ENCODE measurements at places on chromosomes 6 and 20.

GRCh38 chr6:92608751-92609150 is 810.6 kb downstream of the EPHA7 start:
- no peak for DNase-seq

DNA sequence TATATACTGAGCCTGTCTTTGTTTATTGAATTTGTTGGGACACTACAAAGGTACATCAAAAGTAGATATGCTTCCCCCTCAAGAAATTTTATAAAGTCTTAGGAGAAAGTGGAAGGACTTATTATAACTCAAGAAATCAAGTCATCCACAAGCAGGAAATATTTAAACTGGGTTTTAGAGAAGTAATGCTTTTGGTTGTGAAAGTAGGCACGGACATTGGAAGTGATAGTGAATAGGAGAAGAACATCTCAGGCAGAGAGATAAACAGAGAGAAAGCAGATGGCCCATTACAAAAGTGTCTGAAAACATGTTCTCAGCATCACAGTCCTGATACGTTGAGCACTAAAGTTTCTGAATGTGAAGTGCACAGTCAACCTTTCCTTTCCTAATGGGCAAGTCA is 415.6 kb upstream of the RNF217 start:
- no peak for DNase-seq

GRCh38 chr6:98530732-98531131 is 303.6 kb upstream of the POU3F2 start:
- DNase-seq, result no peak

DNA sequence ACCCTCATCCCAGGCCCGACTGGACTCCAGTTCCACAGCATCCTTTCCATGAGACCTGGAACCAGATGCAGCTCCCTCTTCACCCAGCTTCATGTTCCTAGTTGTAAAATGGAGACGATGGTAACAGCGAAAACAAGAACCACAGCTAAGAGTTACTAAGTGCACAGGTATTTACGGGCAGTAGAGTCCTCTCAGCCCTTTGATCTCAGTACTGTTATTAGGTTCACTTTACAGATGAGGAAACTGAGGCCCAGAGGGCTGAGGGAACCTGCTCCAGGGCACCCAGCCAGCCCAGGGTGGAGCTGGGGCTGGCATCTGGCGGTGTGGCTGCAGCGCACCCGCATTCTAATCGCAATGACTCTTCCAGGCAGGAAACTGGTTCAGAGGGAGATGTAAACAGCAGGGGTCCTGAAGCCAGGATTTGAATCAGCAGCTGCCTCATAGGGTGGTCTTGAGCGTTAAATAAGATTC is 858 bp downstream of the BCAS1 start:
- DNase-seq, result no peak

DNA sequence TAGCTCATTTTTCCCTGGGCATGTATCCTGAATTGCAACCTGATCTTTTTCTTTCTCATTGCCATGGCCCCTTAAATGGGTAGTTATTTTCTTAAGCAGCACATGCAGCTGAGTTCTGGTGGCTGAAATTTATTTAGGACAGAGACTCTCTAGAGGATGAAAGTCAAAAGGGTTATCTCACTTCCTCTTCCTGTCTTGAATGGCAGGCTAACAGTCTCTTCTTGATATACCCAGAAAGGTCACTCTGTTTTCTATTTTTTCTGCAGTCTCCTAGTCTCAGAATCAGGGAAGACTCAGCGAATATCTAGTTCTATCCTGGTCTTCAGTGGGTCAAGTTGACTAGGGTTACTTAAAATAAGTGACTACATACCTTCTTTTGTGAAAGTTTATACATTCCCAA is 243.3 kb downstream of the EPHA7 start:
- peak; percentile 67 for DNase-seq

DNA sequence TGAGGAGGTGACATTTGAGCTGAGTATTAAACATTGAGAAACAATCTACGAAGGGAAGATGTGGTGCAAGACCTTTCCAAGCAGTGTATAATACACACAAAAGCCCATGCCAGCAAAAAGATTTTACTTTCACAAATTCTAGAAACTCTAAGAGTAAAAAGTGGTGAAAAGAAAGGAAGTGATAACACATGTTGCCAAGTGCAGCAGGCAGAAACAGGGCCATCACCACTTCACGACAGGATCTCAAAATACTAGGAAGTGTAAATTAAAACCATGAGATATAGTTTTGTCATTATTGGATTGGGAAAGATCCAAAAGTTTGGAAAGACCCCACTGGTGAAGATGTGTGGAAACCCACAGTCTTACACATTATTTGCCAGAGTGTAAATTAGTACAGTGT is 1.7 kb upstream of the ENTPD6 start:
- no peak for DNase-seq

- no peak for DNase-seq
These were observed 29.9 kb downstream of the STK38 start for GRCh38 chr6:36517408-36517807.

GRCh38 chr20:7375905-7376304 is 564.4 kb downstream of the HAO1 start:
- DNase-seq, result peak; percentile 36

DNA sequence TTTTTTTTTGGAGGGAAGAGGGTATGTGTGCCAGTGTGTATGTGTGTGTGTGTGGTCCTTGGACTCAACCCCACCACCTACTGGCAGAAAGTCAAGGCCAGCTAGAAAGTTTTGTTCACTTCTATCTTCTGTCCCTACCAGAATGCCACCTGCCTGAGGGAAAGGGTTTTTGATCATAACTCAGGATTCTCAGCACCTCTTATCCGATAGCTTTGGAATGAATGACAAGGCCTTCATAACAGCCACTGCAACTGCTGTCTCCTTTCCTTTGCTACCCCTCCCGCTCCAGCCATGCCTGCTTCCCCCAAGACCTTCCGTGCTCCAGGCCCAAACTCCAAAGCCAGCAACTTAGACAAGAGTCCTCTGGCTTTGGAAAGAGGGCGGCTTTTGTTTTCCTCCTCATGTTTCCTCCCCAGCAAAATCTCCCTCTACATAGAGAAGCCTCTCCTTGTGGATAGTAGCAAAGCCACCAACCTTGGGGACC is 18.7 kb downstream of the BTN3A1 start:
- peak; percentile 54 for DNase-seq

DNA sequence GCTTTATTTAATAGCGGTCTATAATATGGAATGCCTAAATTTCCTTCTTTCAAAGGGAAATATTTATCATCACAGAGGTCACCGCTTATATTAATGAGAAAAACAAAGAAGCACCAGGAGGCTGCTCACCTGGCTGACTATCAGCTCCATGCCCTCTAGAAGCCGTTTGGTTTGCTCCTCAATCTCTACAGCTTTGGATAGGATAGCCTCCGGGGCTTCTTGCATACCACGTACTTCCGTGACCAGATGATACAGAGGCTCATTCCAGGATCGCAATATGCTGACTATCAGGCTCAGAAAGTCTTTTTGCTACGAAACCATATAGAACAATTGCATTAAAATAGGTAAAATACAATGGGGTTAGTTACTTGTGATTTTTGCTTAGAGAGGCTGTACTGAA is 6.8 kb downstream of the PRL start:
- DNase-seq, result no peak

- no peak for DNase-seq
These were observed 23.3 kb downstream of the MAP7 start for GRCh38 chr6:136526937-136527336.

DNA sequence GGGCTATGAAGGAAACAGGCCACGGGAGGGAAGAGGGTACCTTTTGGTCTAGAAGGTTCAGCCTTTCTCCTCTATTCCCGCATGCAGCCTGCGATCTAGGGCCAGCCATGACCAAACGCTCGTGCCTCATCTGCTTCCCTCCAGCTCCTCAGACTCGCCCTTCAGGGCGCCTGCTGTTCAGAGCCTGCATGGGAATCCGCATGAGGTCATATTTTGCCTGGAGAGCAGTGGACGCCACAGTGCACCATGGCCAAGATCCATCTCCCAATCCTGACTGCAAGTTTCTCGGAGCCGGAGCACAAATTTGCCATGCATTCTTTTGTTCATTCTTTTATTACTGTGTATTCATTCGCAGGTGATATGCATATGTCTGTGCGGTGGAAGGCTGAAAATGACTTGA is 608.1 kb downstream of the QKI start:
- no peak for DNase-seq

GRCh38 chr20:33251496-33251895 is 15.7 kb downstream of the BPIFA1 start:
- no peak for DNase-seq

GRCh38 chr20:55538261-55538908 is 466.9 kb downstream of the CBLN4 start:
- no peak for DNase-seq

GRCh38 chr6:6332811-6333244 is 12.4 kb upstream of the F13A1 start:
- peak; percentile 43 for DNase-seq

- no peak for DNase-seq
These were observed 183.5 kb upstream of the CST7 start for GRCh38 chr20:24765316-24766142.

DNA sequence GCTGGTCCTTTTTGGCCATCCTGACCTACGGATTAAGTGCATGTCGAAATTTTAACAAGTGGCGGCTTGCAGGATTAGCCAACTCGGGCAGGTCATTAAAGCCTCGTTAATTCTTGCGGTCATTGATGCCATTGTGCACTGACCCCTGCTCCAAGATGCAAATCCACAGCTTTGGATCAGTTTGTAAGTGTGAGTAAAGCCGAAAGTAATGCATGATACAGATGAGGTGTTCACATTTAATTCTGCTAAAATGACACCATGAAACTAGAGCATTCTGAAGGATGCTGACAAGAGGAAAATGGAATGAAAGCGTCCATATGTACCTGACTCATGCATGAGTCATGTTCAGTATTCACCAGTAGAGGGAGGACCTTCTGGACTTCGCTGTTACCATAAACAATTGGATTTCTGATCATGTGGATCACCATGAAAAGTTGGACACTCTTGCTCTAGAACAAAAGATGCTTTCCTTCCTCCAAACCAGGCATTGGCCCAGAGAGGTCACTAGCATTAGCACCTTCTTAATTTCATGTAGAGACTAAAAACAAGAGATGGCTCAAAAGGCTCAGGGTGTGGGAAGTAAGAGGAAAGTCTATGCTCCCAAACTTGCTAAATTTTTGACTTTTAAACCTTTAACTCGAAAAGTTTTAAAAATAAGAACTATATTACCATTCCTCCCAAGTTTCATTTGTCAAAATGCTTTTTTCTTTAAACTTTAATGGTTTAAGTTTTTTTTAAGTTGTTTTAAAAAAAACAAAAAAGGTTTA is 48.0 kb downstream of the MUC22 start:
- DNase-seq, result peak; percentile 49

DNA sequence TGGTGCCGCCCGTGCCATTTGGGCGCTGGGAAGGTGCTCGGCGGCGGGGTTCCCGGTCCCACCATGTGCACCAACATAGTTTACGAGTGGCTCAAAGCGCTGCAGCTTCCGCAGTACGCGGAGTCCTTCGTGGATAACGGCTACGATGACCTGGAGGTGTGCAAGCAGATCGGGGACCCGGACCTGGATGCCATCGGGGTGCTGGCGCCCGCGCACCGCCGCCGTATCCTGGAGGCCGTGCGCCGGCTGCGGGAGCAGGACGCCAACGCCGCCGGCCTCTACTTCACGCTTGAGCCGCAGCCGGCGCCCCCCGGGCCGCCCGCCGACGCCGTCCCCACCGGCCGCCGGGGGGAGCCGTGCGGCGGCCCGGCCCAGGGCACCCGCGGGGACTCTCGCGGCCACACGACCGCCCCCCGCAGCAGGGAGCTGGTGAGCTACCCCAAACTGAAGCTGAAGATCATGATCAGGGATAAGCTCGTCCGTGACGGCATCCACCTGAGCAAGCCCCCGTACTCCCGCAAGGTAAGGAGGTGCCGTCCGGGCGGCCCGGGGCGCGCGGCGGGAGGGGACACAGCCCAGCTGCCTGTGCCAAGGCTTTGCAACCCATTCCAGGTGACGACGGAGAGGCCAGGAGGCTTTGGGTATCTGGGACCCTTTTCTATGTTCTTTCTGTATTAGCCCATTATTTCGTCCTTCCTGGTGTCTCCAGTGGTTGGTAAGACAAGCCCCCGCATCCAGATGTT is 547 bp downstream of the SAMD5 start:
- no peak for DNase-seq

DNA sequence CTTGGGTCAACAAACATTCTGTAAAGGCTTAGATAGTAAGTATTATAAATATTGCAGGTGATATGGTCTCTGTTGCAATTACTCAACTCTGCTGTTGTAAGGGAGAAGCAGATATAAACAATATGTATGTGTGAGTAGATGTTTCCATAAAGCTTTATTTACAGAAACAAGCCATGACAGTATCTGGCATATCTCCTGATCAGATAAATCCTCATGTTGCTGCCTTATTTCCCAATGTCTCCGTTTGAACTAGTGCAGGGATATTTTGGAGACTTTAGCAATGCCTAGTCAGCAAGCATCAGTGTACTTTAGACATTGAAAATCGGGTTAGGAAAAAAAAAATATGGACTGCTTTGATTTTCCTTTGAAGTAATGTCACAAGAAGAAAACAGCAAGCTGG is 96.1 kb downstream of the LAMA2 start:
- no peak for DNase-seq

GRCh38 chr6:149939909-149940671 is 1.7 kb upstream of the ULBP2 start:
- no peak for DNase-seq

DNA sequence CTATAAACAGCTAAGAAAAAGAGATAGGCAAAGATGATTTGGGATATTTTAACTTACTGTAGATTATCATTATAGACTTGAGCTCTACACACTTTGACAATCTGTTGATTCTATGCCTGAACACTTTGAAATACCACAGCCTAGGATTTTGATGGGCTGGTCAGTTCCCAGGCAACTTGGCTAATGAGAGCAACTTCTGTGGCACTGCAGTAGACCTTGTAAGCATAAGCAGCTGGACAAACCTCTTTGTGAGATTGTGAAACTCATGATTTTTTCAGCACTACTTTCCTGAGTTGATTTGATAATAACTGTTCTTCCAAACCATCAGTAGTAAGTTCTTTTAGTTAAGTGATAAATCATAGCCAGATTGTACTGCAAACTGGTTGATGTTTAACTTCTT is 27.1 kb upstream of the ELOVL5 start:
- no peak for DNase-seq
